Upper lobe of right lung (tissue), 1 donor: ENCODE measurements at places on chromosomes 5 and 9.

GRCh38 chr5:57552033-57552432 is 69.4 kb upstream of the ACTBL2 start:
- DNase-seq = no peak

GRCh38 chr9:36345103-36345846 is 54.8 kb downstream of the RNF38 start:
- no peak for DNase-seq

DNA sequence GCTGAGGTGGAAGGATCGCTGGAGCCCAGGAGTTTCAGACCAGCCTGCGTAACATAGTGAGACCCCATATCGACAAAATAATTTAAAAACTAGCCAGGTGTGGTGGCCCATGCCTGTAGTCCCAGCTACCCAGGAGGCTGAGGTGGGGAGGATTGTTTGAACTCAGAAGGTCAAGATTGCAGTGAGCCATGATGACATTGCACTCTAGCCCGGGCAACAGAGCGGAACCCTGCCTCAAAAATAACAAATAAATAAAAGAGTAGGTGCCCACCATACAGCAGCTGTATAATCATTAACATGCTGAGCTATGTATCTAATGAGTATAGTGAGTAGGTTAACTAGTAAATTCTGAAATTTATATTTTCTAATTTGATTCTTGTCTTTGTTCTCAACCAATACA is 11.0 kb upstream of the ATP6V0E1 start:
- DNase-seq = no peak

DNA sequence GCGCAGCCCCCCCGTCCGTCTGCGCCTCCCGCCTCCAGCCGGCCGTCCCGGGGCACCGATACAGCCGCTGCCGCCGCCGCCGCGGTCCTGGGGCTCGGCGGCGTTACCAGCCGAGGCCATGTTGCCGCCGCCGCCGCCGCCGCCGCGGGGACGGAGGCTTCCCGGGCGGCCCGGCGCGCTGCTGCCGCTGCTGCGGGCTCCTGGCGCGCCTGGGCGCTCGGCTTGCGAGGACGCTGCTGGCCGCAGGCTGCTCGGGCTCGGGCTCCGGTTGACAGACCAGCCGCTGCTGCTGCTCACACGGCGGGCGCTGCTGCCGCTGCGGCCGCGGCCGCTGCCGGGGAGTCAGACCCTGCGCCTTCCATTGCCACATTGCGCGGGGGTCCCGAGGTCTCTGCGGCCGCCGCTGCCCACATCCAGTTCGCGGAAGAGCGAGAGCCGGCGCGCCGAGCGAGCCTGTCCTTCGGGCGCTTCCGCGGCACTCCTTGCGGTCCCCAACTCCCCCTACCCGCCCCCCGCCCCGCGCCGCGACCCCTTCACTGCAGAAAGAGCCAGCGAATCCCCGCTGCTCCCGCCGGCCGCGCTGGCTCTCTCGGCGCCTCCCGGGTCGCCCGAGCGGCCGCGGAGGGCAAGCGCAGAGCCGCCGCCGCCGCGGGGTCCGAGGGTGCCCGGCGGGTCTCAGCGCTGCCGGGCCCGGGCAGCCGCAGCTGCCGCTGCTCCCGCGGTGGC is 8.4 kb downstream of the PTCH1 start:
- peak; percentile 73 for DNase-seq

DNA sequence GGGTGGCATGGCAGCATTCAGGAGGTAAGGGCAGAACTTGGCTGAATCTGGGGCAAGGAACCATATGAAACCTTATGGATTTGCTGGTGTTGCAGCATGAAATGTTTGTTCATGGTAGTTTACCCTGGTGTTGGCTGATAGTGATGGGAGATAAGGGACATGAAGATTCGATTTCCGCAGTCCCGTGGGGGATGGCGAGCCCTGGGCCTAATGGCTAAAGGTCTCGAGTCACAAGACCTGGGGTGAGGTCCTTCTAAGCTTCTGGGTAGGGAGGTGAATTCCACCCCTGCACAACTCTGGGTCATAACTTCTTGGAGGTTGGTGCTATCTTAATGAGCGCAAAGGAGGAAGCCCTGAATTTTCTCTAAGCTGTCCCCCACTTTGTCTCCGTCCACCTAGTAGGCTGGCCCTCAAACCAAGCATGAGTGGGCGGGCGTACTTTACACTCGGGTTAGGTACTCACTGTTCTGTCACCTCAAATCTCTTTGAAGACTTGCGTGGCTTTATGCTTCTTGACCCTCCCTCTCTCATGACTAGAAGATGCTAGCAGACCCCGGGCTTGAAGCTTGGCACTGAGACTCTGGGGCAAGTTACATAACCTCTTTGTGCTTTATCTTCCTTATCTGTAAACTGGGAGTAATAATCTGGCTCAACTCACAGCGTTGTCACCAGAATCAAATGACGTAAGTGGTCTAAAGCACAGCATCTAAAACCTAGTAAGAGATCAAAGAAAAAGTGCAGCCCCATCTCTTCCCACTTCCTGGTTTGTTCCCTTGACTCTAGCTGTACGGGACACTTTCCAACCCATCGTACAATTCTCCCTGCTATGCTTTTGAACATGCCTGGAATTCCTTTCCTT is 72.5 kb downstream of the BASP1 start:
- DNase-seq = no peak

- DNase-seq = no peak
These were observed 41.4 kb downstream of the SIL1 start for GRCh38 chr5:139156814-139157213.

GRCh38 chr9:82560036-82560435 is 502.9 kb downstream of the RASEF start:
- no peak for DNase-seq

DNA sequence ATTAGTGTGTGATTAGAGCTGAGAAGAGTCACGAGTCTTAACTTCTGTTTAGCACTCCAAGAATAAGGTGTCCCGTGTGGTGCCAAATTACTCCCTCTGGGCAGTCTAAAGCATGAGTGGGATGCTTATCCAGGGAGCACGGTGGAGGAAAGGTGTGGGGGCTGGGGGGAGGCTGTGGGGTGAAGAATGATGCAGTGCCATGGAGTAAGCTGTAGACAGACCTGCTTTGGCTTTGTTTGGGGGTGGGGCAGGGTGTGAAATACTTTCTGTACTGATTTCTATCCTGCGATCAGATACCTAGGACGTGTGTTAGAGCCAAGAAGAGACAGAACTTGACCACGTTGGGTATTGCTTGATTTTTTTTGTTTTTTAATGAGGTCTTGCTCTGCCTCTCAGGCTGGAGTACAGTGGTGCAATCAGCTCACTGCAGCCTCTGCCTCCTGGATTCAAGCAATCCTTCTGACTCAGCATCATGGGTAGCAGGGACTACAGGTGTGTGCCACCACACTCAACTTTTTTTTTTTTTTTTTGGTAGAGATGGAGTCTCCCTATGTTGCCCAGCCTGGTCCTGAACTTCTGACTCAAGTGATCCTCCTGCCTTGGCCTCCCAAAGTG is 232.8 kb downstream of the MAN2A1 start:
- no peak for DNase-seq

- no peak for DNase-seq
These were observed 45.4 kb upstream of the EDIL3 start for GRCh38 chr5:84430079-84430478.

GRCh38 chr5:170795154-170795553 is 11.6 kb downstream of the GABRP start:
- no peak for DNase-seq

DNA sequence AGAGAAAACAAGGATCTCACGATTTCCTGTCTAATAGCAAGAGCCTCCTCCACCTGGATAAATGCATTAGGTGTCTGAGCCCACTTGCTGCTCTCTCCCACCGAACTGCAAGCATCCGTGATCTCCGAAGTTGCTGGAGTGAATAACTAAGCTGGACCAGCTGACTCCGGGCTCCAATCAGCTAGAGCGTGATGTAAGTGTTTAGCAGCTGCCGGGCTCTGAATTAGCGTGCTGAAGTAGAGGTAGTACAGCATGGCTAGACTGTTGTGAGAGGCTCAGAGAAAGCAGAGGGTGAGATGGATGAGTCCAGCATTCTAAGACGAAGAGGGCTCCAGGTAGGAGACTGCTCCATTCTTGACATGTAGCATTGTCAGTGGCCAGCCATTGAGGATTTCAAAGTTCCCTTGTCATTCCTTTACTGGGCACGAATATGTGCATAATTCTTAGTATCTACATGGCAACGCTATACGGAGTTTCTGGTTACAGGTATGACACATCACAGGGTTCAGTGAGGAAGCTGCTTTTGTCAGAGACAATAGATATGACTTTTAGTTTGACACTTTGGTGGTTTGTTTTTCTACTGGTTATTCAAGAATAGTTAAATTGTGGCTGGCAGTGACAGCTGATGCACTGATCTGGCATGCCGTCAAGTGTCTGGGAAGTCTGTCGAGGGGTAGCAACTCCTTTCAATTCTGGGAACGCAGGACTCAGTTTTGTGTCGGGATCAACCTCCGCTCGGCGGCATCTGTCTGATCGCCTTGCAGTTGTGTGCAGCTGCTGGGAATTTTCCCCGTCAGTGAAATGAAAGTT is 232.6 kb downstream of the MAST4 start:
- DNase-seq = no peak

- DNase-seq = no peak
These were observed 875 bp downstream of the TPM2 start for GRCh38 chr9:35688558-35689541.

DNA sequence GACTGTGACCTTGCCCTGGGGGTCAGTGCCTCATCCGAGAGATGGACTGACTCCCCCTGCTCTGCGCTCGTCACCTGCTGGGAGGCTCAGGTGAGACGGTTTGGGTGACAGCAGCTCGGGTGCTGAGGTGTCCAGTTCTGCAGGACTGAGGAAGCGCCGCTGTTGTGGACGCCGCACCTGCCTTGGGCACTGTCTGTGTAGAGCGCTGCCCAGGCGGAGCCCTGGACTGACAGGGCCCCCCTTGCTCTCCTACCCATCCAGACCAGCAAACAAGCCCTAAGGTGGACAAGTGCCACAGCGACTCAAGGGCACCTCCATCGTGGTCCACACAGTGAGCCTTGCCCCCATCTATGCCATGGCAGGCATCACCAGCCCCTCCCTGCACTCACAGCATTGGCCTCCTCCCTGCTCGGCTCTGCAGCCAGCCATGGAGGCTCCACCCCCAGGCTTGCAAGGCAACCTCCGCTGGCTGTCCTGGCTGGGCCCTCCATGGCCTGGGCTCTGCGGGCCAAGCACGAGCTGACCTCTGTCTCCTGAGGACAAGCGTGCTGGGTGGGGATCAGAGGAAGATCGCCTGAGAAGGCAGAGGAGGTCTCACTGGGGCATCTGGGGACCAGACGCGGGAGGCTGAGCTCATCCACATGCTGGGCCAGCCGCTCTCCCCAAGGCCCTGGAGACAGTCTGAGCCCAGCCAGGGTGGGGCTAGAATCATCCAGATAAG is 87.1 kb upstream of the COL5A1 start:
- peak; percentile 63 for DNase-seq

DNA sequence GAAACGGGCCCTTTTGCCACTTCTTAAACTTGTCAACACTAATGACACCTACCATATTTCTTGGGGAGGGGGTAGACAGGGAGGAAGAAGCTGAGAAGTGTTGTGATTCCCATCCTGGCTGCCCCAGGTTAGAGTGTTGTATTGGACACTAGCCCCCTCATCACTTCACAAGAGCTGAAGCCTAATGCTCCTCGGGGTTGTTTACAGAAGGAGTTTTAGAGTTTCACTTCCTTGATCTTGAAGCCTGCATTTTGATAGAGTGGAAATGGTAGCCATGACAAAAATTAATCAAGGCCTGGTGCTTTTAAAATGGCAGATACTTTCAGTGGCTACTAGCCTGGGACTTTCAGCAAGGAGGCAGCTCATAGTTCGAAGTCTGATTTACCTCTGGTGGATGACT is 11.0 kb upstream of the FAM120AOS start:
- no peak for DNase-seq
